ENCODE measurements at places on chromosomes 7 and 10.

- DNase-seq, result no peak
These were observed 72.2 kb downstream of the DOCK4 start for GRCh38 chr7:112134039-112134438.

- DNase-seq, result no peak
These were observed 2.8 kb downstream of the CALHM3 start for GRCh38 chr10:103476046-103476768.

DNA sequence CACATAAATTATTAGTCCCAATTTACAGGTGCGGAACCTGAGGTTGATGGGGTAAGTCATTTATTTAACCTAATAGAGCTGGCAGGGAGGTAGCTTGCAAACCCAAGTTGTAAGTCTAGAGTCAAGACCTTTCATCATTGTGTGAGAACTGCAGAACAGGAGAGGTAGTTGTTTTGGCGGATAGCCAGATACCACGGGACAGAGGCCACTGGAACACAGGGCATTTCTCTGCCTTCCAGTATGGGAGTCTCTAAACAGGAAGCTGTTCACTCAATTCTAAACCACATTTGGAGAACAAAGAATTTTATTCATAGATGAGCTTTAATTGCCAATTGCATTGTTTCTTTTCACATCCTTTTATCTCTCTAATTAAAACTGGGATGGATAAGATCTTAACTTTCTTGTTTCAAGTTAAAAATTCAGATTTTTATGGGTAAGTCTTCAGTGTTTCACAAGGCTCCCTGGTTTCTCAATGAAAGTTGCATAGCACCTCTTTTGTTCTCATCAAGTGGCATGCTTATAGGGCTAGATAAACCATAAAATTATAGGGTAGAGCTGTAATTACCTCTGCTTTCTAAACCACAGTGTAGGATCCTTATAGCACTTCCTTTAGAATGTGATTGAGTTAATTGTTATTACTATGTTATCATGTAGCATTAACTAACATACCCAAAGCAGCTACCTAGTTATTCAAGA, 489.0 kb downstream of the GATA3 start:
- DNase-seq, result no peak

- no peak for DNase-seq
These were observed 1279.8 kb downstream of the GATA3 start for GRCh38 chr10:9334270-9334669.

DNA sequence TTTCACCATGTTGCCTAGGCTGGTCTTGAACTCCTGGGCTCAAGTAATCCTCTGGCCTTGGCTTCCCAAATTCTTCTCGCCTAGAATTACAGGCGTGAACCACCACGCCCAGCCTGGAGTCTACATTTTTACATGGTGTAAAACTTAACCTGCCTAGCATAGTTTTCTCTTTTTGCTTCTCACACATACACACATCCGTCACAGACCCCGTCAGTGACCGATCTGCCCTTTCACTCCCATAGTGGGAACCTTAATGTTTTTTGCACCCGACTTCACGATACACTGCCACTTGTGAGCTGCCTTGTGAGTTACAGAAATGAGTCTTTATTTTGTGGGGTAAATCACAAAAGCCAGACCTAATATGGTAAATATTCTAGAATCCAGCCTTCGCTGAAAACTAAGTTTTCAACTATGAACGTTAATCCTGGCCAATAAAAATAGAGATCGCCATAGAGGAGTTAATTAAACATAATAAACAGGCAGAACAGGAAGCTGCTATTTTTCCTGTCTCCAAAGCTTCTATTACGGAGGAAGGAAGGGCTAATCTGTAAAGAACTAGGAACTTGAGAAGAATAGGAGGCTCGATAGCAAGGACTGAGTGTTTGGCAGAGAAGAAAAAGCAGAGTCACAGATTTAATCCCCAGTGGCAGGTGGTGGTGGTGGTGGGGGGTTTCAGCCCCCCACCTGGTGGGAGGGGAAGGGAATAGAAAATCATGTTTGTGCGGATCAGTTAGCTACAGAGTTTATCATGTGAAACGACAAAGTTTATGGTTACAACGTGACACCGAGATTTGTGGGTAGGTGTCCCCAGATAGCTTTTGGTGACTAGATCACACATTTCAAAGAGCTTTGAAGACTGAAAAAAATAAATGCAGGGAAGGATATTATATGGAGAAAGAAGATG, 14.7 kb upstream of the FAM171A1 start:
- DNase-seq, result no peak

DNA sequence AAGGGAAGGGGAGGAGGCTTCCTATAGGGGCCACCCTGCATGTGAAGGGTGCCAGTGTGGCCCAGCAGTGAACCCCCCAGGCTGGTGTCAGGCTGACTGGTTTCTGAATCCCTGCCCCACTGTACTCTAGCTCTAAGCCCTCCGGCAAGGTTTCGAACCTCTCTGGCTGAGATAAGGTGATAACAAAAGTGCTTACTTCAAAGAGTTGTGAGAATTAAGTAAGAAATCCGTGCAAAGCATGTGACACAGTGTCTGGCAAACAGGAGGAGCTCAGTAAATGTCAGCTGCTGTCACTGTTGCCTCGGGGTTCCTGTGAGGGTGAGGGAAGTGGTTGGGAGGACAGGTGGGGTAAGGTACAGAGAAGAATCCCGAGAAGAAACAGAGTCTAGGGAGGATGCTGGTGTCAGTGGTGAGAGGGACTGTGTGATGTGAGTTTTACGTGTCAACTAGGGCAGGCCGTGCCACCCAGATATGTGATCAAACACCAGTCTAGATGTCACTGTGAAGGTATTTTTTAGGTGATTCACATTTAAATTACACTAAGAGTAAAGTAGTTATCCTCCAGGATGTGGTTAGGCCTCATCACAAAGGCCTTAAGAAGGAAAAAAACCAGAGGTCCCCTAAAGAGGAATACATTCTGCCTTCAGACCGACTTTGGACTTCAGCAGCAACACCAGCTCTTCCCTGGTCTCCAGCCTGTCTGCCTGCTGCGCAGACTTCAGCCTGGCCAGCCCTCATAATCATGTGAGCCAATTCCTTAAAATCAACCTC, 64.4 kb downstream of the BPGM start:
- no peak for DNase-seq

DNA sequence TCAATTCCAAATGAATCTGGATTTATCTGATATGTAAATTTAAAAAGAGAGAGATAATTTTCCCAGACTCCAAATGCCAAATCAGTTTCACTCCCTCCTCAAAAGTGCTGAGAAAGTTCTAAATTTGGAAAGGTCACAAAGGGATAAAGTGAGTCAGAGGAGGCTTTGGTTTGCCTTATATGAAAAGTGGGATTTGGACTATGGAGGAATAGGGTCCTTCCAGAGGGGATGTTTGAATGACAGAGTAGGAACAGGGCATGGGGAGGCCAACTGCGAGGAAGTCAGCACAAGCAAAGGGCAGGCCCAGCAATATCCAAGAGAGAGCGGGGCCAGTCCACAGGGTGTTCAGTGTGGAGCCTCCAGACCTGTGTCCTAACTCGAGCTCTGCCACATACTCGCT, 9.8 kb upstream of the FAS start:
- no peak for DNase-seq

DNA sequence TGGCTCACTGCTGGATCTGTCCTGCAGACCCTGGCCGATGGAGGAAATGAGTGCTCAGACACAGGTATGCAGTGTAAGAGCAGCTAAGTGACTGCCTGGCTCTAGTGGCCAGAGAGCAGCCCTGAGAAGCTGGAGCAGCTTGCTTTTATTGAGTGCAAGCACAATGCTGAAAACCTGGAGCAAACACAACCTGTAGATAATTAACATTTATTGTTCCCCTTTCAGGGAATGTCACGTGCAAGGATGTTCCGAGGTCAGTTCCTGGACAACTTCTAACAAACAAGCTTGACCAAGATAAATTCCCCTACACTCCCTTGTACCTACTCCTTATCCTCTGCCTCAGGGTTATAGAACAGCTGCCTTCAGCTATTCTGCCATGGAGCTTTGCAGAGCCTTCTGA, 31.3 kb downstream of the DDC start:
- DNase-seq, result no peak

- peak; percentile 55 for DNase-seq
These were observed 71.4 kb downstream of the SGMS1 start for GRCh38 chr10:50552308-50552707.

- DNase-seq, result no peak
These were observed 94.2 kb upstream of the DNAJC1 start for GRCh38 chr10:22097696-22098095.

- DNase-seq, result no peak
These were observed 3.2 kb upstream of the ADGRA1 start for GRCh38 chr10:133084491-133084890.

- peak; percentile 72 for DNase-seq
These were observed 84.1 kb upstream of the LRRC18 start for GRCh38 chr10:49023752-49024151.

DNA sequence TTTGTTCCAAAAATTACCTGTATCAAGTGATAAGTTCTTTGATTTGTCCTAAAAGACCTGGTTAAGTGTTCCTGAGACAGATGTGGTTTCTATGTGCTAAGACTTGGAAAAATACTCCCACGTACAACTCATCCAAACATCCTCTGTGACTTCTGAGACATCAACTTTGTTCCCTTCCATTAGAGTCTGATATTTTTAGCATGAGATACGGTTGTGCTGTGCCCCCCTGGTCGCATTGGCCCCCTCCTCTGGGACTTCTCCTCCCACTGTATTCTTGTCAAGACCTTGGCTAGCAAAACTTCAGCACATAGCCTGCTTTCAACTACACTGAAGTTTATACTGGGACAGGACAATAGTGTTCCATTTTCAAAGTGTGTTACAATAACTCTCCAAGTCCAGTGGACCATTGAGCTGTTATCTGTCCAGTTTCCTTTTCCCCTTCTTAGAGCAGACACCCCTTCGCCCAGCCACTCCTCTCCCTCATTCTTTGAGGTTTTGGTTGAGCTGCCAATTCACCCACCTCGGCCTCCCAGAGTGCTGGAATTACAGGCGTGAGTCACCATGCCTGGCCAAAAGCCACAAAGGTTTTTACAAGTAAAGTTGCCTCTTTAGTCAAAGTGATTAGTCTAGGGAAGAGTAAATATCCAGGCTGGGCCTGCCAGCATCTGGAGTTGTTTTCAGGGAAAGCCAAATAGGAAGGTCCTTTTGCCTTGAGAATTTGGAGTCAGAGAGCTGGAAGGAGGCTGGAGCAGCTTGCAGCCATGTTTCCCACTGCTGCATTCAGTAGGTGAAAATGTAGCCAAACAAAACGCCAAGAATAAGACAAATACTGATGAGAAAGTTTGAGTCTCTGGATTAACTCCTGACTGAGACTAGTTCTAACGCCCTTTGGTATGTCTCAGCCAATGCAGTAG, 17.8 kb upstream of the PDLIM1 start:
- DNase-seq, result peak; percentile 82

DNA sequence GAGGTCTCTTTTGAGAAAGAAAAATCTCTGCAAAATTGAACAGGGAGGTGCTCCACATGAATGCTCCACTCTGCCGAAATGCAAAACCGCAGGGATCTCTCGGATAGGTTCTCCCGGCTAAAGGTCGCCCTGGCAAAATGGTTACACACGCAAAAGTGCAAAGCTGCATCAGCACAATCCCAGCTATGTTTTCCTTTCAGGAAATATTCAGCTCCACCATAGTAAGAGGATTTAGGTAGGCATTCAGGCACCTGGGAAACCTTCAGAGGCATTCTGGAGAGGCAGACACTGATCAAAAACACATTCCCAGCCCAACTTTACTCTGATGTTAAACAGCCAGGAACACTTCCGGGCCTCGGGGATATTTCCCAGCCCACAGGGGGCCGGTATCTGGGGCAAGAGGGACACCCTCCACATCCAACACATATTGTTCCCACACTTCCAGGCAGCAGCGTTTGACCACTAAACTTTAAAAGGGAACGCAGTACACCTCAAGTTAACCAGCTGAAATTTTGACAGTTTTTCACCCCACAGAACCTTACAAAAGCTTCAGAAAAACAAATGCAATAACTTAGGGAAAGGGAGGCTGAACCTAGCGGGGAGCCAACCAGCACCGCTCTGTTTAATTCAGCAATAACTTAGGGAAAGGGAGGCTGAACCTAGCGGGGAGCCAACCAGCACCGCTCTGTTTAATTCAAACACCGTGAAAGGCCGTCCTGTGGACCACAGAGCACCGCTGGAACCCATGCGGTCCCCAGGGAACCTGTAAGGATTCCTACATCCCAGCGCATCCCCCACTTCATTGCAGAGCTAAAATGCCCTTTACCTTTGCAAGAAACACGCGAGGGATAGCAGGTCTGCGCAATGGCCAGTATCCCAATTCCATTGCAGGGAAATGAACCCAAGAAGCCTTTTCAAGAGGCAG, 45.9 kb downstream of the TNS3 start:
- no peak for DNase-seq

DNA sequence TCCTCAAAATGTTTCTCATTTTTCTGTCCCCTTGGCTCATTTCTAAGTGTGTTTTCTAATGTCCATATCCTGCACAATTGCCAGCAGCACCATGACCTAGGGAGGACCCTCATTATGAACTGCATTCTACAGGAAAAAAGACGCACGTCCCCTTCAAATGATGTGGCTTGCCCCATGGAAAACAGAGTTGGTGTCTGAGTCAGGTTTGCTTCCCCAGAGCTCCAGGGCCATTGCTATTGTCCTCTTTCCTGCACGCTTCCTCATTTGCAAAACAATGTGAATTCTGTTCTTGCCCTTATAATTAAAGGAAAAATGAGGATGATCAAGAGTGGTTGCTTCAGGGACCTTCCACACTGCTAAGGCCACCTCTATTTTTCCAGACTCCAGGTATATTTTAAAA, 14.7 kb upstream of the ASB4 start:
- no peak for DNase-seq

DNA sequence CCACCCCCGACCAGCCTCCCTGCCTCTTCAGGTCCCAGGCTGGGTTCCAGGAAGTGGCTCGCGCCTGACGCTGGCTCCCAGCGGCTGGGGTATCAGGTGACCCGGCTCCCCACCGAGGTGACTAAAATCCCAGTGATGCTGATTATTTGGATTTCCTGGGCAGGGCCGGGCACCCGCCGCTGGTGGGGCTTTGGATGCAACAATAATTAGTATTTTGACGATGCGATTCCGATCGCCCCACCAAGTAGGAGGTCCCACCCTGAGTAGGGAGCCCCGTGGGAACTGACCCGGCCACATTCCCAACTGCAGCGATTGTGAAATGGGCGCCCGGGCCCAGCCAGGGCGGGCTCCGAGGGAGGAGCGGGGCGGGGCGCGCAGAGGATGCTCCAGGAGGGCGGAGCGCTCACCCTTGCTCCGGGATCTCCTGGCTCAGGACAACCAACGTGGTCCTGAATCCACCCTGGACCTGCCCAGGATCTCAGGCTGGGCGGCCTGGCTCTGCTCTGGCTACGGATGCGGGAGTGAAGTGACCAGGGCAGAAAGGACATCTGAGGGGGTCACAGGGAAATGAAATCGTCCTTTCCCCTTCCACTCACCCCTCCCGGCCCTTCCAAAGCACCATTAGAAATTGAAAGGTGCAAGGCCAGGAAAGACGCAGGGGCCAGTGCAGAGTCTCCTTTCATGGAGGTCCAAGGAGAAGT, 32.6 kb downstream of the DUSP5 start:
- peak; percentile 93 for DNase-seq

GRCh38 chr10:124356701-124357560, 61.8 kb downstream of the OAT start:
- no peak for DNase-seq

- DNase-seq, result no peak
These were observed 33.2 kb downstream of the PNPLA8 start for GRCh38 chr7:108492742-108493141.

Measured in GM03348 (cell line).